Small intestine (tissue), 16 donors: ENCODE measurements at places on chromosomes 12 and 14. TPM values are rescaled to one million over a fixed set of nuclear protein-coding genes. Genes with fewer than 3 reads are reported as not detected.
A peak's percentile ranks its signal among the peaks of the same experiment; 100 is the strongest.

GRCh38 chr14:101862177-101862576 is 100.7 kb downstream of the PPP2R5C start:
- DNase-seq: no peak

Gene REP15
- 20.5 TPM for polyA plus RNA-seq

Gene CMA1
- 1.1 TPM for polyA plus RNA-seq

- peak; percentile 87 for DNase-seq
These were observed 4.2 kb downstream of the SCNN1A start for GRCh38 chr12:6370994-6371754.

- DNase-seq: peak; percentile 78
These were observed 31.1 kb downstream of the ALDH1L2 start for GRCh38 chr12:105053116-105053572.

Gene PTPRB
- polyA plus RNA-seq: 4.7 TPM

GRCh38 chr14:106872611-106873446 is 1346.4 kb downstream of the TMEM121 start:
- peak; percentile 89 for DNase-seq

DNA sequence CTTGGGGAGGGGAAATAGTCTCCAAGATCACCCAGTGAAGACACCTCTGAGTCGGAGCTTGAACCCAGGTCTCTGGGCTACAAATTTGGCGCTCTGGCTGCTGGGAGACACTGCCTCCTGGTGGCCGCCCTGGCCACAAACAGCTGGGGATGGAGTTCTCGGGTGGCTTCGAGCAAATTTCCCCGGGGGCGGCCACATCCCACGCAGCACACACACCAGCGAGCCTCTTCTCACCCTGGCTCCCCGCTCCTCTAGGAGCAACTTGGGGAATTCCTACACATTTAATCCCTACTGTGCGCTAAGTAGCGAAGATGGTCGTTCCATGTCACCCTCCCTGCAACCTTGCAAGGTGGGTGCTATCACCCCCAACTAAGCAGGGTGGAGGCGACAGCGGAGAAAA is 66.2 kb upstream of the BEGAIN start:
- DNase-seq: no peak

DNA sequence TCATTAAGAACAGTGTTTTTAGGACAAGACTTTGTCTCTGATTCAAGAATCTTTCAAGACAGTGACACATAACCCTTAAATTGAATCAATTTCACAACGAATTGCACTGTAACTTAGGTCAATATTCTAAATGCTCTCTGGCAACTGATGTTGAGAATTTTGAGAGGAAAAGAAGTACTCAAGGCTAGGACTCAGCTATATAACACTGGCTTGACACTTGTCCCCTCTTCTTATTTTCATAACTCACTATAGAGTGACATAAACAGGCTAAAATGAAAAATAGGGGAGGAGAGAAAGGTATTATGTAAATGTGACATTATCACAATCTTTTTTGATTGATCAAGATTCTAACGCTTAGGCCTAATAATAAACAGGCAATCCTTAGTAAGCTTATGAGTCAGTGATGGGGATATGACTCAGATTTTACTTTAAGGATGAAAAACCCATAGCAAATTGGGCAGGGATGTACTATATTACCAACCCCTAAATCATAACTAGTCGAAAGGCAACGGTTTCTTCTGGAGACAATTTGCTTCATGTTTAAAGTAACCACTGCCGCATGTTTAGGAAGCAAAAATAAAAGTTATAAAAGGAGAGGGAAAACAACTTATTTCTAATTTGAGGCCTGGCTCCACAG is 10.9 kb downstream of the BTG1 start:
- DNase-seq: no peak

Gene PCK2
- 197 TPM for polyA plus RNA-seq

Gene CLEC9A
- polyA plus RNA-seq: not detected

GRCh38 chr14:61379639-61380184 is 58.3 kb downstream of the PRKCH start:
- DNase-seq: no peak

GRCh38 chr12:11804130-11804529 is 154.7 kb downstream of the ETV6 start:
- DNase-seq: no peak

Gene ZNF26
- polyA plus RNA-seq: 13.6 TPM

Gene KLRG1
- polyA plus RNA-seq: 1.6 TPM
